ENCODE measurements at places on chromosomes 7 and 10. TPM values are rescaled to one million over a fixed set of nuclear protein-coding genes. Genes with fewer than 3 reads are reported as not detected.

DNA sequence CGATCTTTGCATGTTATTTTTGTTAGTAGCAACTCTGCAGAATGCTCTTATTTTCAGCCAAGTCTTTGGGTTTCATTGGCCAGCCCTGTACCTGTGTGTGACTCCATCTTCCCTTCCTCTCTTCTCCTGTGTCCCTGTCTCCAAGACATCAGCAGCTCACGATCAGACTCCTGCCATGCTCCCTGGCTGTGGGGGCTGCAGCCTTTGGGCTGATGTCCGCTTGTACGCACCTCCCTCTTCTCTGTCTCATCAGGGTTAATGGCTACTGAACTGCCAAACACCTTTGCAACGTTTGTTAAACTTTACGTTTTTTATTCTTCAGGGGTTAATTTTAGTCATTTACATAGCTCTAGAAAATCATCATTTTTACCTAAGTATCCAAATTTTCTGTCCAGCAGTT lies 103.5 kb upstream of the RET start:
- peak; percentile 18 for DNase-seq

DNA sequence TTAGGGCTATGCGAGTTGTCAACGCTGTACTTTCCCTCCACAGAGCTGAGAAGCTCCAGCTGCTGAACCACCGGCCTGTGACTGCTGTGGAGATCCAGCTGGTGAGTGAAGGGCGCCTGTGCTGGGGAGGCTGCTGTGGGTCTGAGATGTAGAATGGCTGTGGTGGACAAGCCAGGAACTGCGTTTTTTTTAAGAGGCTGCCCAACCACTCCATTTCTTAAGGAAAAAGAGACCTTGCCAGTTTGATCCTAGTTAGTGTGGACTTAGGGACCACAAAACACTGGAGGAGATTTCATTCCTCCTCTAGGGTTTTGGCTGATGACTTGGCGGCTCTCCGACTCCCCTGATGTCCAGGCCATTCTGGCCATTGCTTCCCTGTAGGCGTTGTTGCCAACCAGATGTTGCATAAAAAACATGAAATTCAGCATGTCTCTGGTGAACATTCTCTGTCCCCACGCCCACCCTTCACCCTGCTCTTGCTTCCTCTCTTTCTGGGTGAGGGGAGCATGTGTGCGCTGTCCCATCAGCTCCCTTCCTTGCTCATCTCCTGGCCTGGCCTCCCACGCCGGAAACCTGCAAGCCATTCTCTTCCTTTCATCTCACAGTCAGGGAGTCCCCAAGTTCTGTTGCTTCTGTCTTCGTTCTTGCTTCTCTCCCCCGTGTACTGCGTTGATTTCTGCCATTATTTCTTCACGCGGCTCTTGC lies 30.9 kb downstream of the CRCP start:
- no peak for DNase-seq

- DNase-seq: no peak
These were observed 160.3 kb upstream of the KLF14 start for GRCh38 chr7:130894146-130894908.

DNA sequence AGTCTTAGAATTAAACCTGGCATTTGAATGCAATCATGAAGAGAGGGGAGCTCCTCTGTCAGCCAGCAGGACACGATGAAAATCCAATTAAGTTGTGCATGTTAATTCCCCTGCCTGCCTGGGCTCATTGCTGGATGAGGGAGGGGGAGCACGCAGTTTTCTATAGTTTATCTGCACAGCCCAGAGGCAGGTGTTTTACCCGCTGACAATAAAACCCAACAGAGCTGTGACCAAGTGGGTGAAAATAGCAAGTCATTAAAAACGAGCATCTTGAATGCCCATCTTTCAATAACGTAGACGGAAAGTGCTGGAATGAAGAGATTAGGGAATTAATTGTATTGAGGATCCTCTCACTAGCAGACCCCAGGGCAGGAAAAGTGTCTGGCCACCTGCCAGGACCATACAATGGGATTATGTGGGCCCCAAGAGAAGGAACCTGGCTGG lies 100.1 kb upstream of the FAM20C start:
- no peak for DNase-seq

DNA sequence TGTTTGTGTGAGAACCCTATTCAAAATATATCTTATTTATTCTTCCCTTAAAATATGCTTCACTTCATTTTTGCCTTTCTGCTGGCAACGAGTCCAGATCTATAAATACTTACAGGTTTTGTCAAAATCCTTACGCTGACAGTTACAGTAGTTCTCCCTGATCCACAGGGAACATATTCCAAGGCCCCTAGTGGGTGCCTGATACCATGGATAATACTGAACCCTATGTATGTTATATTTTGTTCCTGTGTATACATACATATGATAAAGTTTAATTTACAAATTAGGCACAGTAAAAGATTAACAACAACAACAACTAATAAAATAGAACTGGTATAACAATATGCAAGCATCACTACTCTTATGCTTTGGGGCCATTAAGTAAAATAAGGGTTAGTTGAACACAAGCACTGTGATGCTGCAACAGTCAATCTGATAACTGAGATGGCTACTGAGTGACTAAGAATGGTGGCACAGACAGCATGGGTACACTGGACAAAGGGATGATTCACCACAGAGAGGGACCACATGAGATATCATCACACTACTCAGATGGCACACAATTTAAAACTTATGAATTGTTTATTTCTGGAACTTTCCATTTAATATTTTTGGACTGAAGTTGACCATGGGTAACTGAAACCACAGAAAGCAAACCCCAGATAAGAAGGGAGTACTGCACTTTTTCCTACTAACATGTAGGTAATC lies 29.4 kb upstream of the PCGF5 start:
- DNase-seq: no peak

DNA sequence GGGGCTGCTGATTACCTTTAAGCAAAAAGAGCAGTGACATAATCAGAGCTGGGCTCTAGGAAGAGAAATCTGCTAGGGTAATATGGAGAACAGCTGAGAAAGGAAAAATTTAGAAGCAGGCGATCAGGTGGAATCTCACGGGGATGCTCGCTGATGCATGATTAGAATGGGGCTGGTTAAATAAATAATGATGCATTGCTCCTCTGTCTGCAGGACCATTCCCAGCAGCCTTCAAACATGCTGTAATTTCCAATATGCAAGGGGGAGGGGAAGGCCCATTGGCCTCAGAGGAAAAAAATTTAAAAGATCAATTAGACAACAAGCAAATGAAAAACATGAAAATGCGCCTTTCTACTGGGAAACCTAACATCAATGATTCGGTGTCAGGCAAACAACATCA lies 65.6 kb upstream of the C10orf90 start:
- no peak for DNase-seq

DNA sequence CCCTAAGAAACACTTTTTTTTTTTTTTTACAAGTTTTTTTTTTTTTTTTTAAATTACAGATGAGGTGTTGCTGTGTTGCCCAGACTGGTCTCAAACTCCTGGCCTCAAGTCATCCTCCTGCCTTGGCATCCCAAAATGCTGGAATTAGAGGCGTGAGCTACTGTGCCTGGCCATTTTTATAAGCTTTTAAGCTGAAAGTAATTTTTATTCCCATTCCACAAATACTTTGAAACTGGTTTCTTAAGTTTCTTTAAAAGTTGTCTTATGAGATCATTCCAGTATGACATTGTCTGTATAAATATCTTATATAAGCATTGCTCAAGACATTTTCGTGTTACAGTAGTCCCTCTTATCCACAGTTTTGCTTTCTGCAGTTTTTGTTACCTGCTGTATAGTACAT lies 61.4 kb upstream of the CYP26C1 start:
- no peak for DNase-seq

GRCh38 chr7:17109020-17109419 lies 189.4 kb upstream of the AHR start:
- no peak for DNase-seq

DNA sequence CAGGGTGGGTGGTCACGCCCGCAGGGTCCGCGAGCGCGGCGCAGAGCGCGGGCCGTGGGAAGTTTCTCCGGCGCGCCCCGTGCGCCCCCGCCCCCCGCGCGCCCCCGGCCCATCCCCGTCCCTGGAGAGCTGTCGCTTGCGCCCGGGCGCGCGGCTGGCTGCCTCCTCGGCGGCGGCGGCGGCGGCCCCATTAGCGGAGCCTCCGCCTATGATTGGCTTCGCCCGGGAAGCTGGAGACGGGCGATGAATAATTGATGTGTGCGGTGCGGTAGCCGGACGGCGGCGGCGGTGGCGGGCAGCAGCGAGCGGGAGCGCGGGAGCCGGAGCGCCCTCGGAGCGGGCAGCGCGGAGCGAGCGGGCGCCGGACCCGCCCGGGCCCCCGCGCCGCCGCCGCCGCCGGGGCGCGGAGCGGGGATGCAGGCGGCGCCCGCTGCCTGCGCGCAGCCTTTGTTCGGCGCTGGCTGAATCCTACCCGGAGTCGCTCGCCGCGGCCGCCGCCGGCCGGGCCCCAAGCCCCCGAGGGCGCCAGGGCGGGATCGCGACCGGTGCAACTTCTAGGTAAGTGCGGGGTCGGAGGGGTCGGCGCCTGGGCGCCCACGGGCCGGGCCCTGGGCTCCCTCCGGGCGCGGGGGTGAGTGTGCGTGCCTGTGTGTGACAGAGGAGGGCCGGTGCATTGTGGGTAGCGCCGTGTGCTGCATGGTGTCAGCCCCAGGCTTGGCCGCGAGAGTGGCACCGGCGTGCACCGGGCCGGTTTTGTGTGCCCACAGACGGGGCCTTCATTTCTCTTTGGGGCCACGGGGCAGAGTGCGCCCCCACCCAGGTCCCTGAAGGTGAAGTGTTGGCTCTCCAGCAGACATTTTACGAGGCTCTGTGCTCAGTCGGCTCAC lies 103.8 kb upstream of the PPIF start:
- peak; percentile 87 for DNase-seq

- DNase-seq: no peak
These were observed 4.3 kb downstream of the SVIL start for GRCh38 chr10:29630205-29631048.

DNA sequence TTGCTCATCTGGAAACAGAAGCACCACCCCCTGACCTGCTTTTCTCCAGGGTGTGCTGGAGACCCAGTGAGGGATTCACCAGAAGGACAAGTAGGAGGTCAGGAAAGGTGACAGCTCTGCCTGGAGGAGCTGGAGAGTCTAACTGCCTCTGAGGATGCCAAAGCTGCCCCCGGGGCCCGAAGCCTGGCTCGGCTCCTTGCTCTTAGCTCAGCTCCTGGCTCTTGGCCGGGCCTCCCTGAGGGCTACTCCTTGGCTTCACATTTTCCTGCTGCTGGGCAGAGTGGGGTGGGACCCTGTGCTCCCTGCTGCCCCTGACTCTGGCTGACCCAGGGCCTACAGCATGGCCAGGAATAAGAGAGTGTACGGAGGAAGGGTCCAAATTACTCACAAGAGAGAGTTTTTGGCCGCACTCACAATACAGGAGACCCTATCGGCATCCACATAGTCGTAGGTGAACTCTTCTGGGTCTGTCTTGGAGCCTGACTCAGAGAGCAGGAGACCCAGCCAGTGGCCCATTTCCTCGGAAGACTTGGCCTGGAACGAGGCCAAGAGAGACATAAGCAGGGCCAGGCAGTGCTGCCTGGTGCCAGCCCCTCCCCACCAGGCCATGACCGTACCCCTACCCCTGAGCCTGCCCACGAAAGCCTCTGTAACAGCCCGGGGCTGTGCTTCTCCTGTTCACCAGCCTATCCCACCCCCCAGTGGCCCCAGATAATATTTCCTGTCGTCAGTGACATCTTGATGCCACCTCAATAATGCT lies 63.1 kb downstream of the VWA2 start:
- no peak for DNase-seq

DNA sequence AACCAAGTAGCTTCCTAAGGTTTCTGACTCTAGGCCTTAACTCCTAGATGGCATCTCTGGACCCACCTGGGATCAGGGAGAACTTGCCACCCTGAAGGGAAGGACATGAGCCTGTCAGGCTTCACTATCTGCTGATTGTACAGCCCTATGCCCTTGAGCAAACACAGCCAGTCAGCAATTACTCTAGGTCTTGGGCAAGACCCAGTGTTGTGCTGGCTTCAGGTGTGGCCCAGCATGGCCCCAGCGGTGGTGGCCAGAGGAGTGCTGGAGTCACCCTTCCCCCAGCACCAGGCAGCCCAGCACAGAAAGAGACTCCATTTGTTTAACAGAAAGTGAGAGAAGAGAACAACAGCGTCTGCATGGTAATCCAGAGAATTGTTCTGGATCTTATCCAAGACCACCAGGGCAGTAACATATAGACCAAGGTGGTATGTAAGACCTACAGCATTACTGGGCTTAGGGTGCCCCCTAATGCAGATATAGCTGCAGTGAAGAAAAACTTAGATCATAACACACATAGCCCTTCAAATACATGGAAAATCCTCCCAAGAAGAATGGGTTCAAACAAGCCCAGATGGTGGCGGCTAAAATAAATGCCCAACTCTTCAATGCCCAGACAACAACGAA lies 207.7 kb downstream of the MAGI2 start:
- no peak for DNase-seq

DNA sequence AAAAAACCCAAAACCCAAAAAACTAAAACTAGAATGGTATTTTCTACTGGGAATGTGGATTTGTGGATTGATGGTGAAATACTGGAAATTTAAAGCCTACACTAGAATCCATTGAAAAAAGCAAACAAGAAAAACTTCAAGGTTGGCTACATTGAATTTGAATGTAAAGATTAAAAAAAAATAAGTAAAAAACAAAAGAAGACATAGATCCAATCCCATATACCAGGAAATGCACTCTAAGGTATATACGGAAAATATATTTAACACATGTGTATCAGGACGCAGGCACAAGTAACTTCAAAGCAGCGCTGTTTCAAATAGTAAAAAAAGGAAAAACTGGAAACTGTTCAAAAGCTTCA lies 754 bp upstream of the BBS9 start:
- no peak for DNase-seq

DNA sequence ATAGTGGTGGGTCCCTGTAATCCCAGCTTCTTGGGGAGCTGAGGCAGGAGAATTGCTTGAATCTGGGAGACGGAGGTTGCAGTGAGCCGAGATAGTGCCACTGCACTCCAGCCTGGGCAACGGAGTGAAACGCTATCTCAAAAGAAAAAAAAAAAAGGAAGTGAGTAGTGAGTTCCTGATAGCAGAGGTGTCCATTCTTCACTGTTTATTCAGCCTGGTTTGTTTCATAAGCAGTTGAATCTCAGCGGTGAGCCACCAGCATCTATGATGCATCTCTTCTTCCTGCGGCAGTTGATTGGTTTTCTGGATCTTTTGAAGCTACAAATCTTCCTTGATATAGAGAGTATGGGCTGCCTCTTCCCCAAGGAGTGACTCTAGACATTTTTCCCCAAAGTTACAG lies 316.1 kb upstream of the MTPN start:
- DNase-seq: no peak

DNA sequence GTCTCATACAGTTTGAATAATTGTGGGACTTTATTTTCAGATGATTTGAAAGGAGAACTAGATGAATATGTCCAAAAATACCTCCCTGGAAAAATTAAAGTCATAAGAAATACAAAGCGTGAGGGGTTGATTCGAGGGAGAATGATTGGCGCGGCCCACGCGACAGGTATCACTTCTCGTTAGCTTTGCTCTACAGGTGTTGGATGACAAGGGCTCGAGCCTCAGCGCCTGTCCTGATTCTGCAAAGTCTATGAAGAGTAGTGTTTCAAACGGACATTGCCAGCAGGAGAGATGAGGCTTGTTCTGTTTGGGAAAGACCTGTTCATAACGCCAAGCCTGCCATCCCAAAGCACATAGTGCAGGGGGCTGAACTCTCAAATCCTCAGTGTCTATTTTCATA lies 79.7 kb downstream of the GALNT11 start:
- DNase-seq: no peak

SPDYE1 gene
- total RNA-seq: 0.20 TPM

IFIT3 gene
- total RNA-seq: 54.2 TPM

CPEB3 gene
- total RNA-seq: 4.3 TPM

ZNF783 gene
- total RNA-seq: 14.8 TPM

SRRM3 gene
- not detected for total RNA-seq

PRSS37 gene
- not detected for total RNA-seq

DPP6 gene
- total RNA-seq: not detected

LLCFC1 gene
- not detected for total RNA-seq

ITPRID1 gene
- total RNA-seq: not detected

All from activated CD8-positive, alpha-beta memory T cell treated with anti-CD3 and anti-CD28 coated beads, Interleukin-2, amount 10 ng/mL, durations not matched to agents 7 days and 5 days (primary cell).